ENCODE measurements at places on chromosomes 1 and 21.

GRCh38 chr1:248828845-248829244 is 3.1 kb upstream of the SH3BP5L start:
- DNase-seq: no peak

GRCh38 chr1:156461781-156462647 is 38.6 kb downstream of the MEF2D start:
- no peak for DNase-seq

DNA sequence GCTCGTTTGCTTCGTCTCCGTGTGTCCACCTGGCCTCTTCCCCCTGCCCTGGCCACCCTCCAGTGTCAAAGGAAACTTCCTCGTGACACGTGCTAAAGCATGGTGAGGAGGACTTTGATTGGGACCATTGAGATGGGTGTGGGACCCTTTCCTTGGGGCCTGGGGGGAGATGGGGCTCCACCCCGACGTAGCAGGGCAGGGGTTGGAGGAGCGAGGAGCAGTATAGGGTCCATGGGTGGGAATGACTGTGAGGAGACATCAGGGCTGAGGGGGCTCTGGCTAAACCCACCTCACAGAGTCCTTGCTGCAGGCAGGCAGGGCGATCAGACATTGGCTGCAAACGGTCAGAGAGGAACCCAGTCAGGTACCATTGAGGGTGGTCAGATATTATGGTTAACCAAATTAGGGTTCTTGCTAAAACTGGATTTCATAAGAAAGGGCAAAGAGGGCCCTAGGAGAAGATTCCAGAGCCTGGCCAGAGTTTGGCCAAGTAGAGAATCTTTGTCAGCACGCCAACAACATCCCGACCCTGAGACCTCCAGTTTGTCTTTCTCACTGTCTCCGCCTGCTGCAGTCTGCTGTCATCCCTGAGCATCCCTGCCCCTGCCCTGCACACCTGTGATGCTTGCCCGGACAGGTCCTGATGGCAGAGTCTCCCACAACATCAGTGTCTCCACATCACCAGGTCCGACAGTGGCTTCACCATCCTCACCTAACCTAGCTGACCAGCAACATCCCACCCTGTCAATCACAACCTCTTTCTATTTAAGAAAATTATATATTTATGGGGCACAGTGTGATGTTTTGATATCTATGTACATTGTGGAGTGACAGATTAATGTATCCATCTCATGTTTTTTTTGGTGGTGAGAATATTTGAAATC is 8.0 kb downstream of the RNF187 start:
- DNase-seq: no peak

DNA sequence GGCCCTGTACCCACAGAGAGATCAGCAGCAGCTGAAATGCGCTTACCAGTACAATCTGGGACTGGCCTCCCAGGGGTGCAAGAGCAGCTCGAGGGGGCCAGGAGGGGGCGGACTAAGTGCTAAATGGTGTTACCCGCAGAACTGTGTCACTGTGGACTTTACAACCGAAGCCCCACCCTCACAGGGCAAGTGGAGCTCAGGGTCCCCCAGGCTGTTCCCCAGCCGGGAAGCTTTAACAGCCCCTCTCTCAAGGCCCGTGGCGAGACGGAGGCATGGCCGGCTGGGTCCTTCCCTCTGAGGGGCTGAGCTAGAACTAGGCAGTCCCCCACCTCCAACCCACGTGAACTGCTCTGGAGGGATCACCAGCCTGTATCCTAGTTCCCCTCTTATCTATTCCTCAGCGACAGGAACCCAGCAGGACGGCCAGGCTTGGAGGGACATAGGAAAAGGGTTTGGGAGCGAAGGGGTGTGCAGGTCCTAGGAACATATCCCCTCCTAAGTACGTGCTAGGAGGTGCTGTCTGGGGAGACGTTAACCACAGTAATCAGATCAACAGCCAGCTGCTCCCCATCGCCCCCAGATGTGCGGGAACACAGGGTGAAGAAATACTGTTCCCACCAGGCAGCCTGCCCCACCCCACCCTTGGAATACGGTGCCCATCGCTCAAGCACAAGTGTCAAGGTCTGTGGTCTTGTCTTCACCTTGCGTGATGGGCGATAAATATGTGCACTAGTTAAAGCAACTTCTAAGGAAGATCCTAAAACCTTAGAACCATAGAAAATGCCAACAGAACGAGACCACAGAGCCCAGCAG is 24.4 kb downstream of the ZBTB17 start:
- DNase-seq: peak; percentile 23

DNA sequence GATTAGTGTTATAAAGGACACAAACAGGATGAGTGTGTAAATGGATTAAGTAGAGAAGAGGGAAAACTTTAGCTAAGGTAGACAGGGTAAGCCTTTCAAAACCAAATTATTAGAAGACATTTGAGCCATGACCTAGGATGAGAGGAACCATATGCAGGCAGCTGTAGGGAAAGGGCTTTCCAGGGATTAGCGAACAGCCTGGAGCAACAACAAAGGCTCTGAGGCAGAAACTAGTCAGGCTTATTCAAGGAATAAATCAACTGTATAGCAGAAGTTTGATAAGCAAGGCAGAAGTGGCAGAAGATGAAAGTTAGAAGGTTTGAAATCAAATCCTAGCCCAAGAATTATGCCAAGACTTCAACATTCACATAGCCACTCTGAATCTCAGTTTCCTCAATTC is 21.3 kb downstream of the AIDA start:
- no peak for DNase-seq

DNA sequence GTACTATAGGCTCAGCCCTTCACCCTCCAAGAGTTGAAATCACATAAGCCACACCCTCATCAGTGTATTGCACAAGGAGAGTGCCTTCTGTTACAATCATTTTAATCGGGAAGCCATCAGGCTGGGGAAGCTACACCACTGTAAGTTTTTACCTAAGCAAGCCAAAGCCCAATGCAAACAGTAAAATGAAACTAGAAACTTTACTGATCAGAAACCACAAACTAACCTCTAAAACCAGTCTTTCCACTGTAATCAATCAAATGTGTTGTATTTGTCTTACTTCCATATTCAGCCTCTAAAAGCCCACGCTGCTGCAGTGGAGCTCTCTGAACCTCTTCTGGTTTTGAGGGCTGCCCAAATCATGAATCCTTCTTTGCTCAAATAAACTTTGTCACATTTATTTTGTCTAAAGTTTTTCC is 26.2 kb downstream of the CAPN8 start:
- no peak for DNase-seq

DNA sequence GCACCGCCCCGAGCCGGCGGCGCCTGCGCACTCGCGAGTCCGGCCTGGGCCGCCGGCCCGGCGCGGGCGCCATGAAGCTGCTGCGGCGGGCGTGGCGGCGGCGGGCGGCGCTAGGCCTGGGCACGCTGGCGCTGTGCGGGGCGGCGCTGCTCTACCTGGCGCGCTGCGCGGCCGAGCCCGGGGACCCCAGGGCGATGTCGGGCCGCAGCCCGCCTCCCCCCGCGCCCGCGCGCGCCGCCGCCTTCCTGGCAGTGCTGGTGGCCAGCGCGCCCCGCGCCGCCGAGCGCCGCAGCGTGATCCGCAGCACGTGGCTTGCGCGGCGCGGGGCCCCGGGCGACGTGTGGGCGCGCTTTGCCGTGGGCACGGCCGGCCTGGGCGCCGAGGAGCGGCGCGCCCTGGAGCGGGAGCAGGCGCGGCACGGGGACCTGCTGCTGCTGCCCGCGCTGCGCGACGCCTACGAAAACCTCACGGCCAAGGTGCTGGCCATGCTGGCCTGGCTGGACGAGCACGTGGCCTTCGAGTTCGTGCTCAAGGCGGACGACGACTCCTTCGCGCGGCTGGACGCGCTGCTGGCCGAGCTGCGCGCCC is at the start of gene B3GALT6:
Gene B3GALT6, plus strand, starts transcription at position 30 of the 588 bp plus-strand sequence. Its CDS starts 42 bp downstream, at position 72.
- no peak for DNase-seq

DNA sequence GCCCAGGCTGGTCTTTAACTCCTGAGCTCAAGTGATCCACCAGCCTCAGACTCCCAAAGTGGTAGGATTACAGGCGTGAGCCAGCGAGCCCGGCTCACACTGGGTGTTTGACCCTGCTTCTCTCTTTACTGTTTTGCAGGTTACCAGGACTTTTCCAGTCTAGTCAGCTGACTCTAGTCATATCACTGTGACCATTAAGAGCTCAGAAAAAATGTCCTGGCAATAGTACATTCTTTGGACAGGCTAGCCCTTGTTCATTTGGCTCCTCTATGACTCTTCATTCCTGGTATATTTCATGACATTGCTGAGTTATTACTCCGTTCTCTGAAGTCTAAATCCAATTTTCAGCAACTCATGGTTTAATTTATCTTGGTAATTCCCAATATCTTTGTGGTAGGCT is 8.0 kb upstream of the CA6 start:
- DNase-seq: no peak

DNA sequence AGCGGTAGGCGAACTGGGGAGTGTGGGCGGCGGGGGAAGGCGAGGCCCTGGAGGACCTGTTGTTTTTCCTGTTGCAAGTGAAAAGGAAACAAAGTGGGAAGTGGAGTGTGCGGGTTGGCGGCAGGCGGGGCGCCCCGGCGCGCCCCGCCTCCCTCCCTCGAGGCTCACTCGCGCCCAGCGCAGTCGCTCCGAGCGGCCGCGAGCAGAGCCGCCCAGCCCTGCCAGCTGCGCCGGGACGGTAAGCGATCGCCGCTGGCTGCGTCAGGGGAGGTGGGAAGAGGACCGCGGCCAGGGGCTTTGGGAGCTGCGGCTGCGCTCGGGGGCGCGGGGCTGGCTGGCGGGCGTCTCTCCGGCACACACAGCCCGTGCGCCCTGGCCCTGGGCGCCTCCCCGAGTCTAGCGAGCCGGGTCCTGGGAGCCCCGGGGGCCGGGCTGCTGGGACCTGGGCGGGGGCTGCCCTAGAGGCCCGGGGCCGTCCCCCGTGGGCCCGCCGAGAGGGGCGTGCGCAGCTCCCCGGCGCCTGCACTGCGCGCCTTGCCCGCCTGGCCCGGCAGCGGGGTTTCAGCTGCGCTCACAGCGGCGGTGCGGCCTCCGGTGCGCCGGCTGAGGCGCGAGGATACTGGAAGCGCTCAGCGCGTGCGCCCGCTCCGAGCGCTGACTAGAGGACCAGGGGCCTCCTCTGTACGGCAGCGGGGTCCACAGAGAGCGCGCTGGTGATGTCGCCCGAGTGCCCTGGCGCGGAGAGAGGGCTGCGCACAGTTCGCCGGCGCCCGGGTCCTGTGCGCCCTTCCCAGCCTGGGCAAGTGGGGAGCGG is at the start of gene PIK3CD:
Gene PIK3CD, plus strand, starts transcription at position 167 of the 814 bp plus-strand sequence. CDS start 58,725 bp downstream, outside the sequence.
- DNase-seq: no peak
